Suprapubic skin (tissue), 4 donors: ENCODE measurements at places on chromosomes 13 and 19.

- no peak for DNase-seq
Observed at GRCh38 chr13:24063281-24063877, 97.1 kb upstream of the SPATA13 start.

DNA sequence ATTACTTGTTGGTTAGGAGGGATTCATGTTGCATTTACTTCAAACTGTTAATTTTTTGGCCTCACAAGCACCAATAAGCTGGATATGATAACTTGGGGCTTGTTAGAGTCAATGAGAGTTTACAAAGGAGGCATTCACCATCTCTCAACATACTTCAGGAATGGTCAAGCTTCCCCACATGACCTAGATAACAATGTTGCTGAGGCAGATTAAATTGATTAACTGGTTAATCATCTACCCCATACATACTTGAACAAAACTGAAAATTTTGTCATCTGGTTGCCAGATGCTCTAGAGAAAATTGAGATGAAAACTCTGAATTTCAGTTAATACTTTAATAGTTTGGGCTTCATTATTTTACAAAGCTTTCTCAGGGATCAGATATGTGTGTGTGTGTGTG, 43.0 kb upstream of the UBL3 start:
- no peak for DNase-seq

DNA sequence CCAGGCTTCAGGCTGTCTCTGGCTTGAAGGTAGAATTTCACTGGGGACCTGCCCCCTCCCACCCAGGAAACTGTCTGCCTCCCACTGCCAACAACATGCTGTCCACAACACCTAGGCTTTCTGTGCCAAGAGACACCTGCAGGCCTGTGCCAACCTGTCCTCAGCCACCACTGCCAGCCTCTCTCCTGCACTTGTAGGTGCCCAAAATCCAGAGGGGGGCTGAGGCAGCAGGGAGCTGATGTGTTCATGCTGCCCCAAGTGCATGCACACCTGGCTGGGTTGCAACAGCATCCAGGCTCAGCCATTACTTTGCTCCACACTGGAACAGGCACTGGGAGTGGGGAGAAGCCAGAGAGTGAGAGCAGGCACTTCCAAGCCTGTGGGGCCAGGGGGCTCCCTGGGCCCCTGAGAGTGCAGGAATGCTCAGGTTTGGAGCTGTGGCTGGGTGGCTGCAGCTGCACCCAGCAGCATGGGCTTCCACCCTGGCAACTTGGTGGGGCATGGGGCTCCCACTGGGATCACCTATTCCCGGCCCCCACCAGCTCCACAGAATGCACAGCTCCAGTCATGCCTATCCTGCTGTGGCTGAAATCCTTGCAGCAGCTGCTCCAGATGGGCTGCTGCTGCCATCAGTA, 218.1 kb upstream of the OBI1 start:
- no peak for DNase-seq

GRCh38 chr13:106139377-106139776, 396.1 kb downstream of the EFNB2 start:
- DNase-seq = no peak

GRCh38 chr19:14971474-14971873, 8.2 kb downstream of the SLC1A6 start:
- DNase-seq = no peak

GRCh38 chr13:65710514-65710913, 1519.6 kb downstream of the PCDH9 start:
- no peak for DNase-seq

- DNase-seq = no peak
Observed at GRCh38 chr19:5356428-5356827, 15.8 kb upstream of the PTPRS start.

GRCh38 chr13:81394640-81395039, 1053.7 kb upstream of the SPRY2 start:
- no peak for DNase-seq

DNA sequence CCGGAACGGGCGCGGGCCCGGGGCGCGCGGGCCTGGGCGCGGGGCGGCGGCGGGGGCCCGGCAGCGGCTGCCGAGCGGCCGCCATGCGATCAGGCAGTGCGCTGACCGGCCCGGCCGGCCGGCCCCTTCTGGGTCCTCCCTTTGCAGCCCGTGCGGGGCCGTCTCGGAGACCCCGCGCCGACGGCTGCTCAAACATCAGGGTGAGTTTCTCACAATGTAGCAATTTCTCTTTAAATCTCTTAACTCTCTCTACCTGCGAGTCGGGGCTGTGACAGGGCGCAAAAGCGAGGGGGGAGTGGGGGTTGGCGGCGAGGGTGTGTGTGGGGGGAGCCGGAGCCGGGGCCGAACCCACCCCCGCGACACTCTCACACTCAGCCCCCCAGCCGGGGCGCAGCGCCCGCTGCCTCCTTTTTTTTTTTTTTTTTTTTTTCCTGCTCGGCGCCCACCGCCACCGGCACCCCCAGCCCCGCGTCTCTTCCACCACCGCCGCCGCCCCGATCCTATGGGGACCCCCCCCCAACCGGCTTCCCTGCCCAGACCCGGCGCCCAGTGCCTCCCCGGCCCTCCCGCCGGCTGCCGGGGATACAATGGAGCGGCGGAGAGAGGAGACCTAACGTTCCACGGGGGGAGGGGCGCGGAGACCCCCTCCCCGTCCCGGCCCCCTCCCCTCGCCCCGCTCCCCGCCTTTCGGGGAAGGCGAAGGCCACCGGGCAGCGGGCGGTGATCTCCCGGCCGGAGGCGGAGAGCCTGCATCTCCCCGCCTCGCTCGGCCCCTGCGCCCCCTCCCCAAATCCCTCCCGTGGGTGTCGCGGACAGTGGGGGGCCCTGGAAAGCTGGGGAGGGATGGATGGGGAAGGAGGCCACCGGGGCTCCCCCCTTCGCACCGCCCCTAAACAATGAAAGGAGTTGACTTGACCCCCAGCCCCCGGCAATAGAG, at the start of gene BICRA:
BICRA (plus strand) TSS at position 166 of the 937 bp plus-strand sequence. CDS start 64,441 bp downstream, outside the sequence.
- peak; percentile 91 for DNase-seq
